ENCODE measurements at places on chromosomes 16 and 17.
A peak's percentile ranks its signal among the peaks of the same experiment; 100 is the strongest.

DNA sequence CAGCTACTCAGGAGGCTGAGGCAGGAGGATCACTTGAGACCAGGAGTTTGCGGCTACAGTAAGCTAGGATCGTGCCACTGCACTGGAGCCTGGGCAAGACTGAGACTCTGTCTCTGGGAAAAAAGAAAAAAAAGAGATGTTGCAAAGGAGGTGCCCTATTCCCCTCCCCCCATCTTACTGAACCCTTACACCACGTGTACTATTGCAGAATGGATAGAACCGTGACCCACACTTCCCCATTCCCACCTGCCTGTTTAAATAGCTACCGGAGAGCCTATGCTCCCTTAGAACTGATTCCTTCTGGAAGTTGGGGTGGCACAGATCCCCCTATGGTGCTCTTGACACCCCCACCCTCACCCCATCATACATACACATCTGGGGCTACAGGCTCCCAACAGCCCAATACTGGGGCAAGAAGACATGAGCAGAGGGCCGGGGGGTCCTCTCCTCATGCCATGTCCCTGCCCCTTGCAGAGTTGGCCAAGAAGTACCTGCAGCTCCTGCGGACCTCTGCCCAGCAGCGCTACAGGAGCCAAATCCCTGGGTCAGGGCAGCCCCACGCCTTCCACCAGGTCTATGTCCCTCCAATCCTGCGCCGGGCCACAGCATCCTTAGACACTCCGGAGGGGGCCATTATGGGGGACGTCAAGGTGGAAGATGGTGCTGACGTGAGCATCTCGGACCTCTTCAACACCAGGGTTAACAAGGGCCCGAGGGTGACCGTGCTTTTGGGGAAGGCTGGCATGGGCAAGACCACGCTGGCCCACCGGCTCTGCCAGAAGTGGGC lies 35.7 kb downstream of the NLRC5 start:
- DNase-seq: no peak

DNA sequence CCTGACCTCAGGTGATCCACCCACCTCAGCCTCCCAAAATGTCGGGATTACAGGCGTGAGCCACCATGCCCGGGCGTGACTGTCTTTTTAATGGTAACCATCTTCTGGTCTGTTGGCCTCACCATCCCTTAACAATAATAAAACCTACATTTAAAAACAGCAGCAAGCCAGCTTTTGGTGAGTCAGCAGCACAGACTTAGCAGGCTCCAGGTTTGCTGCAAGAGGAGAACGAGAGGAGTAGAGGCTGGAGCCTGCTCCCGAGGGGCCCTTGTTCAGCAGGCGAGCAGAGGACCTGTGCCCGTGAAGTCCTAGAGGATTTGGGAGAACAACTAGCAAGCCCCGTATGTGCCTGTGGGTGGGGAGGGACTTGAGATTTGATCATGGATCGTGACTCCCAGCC lies 35.7 kb downstream of the MYH13 start:
- no peak for DNase-seq

DNA sequence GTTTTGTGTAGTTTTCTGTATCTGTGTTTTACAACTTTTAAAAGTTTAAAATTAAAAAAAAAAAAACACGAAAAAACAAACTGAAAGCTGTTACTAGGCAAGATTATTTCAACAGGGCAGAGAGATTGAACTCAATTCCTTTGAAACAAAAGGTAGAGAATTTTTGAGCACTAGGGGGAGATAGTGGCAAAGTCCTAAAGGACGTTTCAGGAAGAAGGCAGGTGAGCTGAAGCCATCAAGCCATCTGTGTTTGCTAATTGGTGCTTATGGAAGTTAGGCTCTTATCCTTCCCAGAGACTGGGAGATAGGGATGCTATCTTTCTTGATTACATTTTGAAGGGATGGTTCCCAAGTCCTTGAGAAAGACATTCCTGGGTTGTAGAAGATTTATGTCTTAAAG lies 70.6 kb upstream of the CLEC3A start:
- peak; percentile 19 for DNase-seq

DNA sequence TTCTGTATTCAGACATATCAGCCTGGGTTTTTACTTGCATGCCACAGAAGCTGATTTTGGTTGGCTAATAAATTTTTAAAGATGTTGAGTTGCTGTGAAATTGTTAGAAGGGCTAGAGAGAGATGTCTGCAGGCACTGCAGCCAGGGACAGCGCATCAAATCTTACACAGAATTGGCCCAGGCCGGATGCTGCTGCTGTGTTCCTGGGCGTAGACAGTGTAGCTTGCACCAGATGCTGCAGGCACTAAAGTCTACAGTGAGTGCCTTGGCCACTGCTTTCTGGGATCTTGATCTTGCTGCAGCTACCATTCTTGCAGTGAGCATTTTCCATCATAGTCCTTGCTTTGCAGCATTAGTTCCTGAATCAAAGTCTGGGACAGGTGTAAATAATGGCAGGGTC lies 169.9 kb downstream of the SPECC1 start:
- DNase-seq: no peak

DNA sequence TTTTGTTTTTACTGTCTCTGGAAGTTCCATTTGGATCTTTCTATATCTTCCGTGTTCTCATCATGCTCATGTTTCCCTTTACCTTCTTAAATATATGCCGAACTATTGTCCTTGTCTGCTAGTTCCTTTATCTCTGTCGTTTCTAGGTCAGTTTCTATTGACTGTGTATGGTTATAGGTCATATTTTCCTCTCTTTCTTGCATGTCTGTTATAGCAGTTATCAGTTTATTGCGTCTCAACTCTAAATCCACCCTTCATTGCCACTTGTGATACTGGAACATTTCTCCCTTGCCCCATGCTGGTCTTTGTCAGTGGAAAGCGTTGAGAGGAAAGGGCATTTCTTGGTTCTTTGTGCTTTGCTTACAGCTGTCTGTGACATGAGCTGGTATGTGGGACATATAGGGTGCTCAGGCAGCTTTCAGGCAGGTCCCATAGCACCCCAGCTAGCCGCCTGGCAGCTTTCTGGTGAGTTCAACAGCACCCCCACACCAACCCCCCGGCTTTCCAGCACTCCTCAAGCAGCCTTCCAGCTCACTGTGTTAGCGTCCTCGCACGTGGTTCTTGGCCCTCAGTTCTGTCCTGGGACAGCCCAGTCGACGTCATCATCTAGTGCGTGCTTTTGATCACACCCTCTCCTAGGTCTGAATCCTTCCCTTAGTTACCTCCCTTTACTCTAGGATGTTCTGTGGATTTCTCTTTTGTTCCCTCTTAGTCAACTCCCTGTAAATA lies 15.4 kb upstream of the DNASE1 start:
- DNase-seq: no peak

- DNase-seq: no peak
These were observed 20.3 kb downstream of the GGA3 start for GRCh38 chr17:75241143-75241430.

- no peak for DNase-seq
These were observed 293.1 kb upstream of the N4BP1 start for GRCh38 chr16:48903039-48903438.

- no peak for DNase-seq
These were observed 10.3 kb upstream of the AKAP10 start for GRCh38 chr17:19987897-19988296.

GRCh38 chr16:81212830-81213465 lies 25.5 kb upstream of the BCO1 start:
- DNase-seq: no peak

DNA sequence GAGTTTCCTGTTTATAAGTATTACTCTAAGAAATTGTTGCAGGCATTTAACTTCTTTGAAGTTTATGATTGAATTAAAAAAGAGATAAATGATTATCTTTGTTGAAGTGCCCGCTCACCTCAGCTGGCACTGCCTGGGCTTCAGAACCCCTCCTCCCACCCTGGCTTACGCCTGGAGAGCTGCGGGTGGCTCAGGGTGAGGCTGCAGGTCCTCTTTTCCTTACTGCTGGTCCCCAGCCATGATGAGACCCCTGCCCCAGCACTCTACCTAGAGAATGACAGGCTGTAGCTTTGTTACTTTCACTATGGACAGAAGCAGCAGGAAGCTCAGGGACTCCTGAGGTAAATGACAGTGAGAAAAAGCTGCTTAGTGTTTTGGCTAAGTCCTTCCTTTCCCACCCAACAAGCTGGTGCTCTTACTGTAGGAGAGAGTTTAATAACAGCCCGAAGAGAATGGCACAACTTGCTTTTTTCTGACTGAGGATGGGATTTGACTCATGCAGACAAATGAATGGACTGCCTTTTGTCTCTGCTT lies 62.1 kb downstream of the EPN2 start:
- no peak for DNase-seq

- DNase-seq: peak; percentile 65
These were observed 45.0 kb upstream of the USP7 start for GRCh38 chr16:9008601-9009260.

DNA sequence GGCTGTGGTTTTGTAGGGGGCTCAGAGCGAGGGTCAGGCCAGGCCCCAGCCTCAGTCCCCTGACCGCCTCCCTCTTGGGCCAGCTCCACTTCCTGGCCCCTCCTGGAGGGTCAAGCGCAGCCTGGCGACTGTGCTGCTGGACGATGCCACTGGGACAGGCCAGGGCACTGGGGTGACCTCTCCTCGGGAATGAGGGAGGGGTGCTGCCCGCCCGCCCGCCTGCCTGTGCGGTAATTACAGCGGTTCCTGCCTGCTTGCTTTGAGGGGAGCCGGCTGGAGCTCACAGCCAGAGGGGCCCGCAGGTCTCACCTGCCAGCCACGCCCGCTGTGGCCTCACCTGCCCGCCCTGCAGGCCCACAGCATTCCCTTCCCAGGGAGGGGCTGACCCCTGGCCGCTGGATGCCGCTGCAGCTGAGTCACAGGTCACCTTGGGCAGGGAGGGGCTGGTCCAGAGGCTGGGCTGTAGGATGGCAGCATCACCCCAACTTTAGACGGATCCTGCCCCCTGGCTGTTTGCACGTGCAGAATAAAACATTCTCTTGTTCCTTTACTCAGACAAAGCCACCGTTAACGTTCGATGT lies 76.7 kb upstream of the CBX4 start:
- peak; percentile 12 for DNase-seq

DNA sequence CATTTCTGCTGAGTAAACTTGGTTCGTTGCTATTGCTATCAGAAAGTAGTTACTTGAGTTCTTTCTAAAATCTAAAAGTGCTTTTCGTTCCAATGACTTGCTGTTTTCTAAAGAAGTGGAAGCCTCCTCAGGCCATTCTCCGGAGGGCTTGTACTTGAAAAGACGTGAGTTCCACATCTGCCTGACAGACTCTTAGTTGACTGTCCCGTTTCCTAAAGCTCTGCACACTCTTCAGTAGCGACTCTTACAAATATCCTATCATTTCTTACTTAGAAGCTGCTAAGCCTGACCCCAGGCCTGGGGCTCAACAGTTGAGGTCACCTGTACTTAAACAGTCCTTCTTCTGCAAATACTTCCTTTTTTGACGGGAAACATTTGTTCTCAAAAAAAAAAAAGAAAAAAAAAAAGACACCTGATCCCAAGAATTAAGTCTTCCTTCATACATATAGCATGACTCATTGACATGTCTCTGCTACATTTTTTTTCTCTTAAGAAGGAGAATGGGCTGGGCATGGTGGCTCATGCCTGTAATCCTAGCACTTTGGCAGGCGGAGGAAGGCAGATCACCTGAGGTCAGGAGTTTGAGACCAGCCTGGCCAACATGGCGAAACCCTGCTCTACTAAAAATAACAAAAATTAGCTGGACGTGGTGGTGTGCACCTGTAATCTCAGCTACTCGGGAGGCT lies 61.5 kb downstream of the DHRS7C start:
- DNase-seq: no peak

DNA sequence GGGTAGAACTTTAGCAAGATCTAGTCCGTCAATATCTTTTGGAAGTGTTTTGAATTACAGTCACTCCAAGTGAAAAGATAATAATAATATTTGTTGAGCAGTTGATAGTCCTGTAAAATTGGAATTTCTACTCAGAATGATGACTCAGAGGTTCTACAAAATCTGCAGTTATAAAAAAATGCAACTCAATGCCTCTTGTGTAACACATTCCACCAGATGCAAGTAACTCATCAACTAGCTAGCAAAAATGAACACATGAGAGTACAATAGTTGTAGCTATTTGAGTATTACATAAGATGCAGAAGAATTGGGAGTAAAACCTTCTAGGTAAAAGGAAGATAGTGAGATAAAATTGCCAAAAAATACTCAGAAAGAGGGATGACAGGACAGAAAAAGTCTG lies 177.2 kb downstream of the CDH8 start:
- DNase-seq: no peak

DNA sequence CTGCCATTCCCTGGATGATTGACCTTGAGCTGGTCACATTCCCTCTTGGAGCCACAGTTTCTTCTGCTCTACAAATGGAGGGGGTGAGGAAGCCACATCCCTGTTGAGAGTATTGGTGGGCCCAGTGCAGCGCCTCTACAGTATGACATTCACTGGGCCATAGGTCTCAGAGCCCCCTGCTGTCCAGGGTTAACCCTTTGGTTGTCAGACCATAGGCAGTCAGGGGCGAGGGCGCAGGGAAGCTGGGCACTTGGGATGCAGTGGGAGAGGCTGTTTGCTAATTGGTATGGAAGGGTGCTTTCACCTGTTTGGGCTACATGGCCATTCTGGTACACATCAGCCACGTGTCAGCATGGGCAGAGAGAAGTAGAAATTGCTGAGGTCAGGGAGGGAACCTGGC lies 27.3 kb upstream of the WFDC1 start:
- no peak for DNase-seq

DNA sequence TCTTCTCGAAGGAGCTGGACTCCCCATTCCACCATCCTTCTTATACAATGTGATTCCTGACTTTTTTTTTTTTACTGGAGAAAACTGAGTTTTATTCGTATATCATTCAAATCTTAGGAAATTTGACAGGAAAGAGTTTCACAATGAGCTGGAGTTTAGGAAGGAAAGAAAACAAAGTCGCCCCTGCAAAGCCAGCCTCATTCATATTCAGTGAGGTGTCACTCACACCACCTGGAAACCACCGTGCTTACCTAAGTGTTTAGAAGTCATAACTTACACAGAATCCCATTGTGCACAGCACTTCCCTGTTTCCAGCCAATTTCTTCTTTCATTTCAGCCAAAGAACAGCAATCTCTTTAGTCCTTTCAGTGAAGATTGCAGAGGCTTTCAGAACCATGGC lies 90.3 kb upstream of the CHMP6 start:
- no peak for DNase-seq

- DNase-seq: no peak
These were observed 16.6 kb downstream of the ZFHX3 start for GRCh38 chr16:73031155-73031866.

- DNase-seq: peak; percentile 85
These were observed 6.7 kb downstream of the CCDC57 start for GRCh38 chr17:82205720-82206508.

- DNase-seq: no peak
These were observed 153.4 kb upstream of the PLCG2 start for GRCh38 chr16:81625544-81626153.

GRCh38 chr17:48576479-48577309 lies 1.5 kb downstream of the HOXB4 start:
- DNase-seq: no peak

- DNase-seq: no peak
These were observed 2.1 kb downstream of the KCNAB3 start for GRCh38 chr17:7927596-7927995.

- no peak for DNase-seq
These were observed 11.7 kb downstream of the CANT1 start for GRCh38 chr17:78997881-78998280.

Data from CD4-positive, alpha-beta T cell treated with Interleukin-1 beta for 1 hour (primary cell).